NCI-H2081 treated with DMSO at 0.1 percent for 48 hours (cell line): ENCODE measurements at places on chromosomes 6 and 20.

- no peak for DNase-seq
These were observed 36.7 kb upstream of the CHD6 start for GRCh38 chr20:41654884-41655283.

DNA sequence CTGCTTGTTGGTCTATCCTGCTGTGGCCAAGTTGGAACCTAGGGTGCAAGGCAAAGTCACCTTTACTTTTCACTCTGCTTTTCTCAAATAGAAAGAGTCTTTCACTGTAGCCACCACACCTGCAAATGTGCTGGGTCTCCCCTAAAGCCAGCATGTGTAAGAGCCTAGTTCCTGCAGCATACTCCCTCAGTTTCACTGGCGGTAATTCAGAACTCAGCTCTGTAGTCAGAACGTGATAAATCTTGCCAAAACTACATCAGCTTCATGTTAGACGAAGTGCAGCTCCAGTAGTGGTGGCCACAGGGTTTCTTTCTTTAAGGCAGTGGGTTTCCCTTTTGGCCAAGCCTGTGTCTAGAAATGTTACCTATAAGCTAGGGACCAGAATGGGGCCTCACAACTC, 72.0 kb upstream of the HMGCLL1 start:
- no peak for DNase-seq

GRCh38 chr6:48315051-48315719, 204.2 kb upstream of the PTCHD4 start:
- DNase-seq, result no peak

DNA sequence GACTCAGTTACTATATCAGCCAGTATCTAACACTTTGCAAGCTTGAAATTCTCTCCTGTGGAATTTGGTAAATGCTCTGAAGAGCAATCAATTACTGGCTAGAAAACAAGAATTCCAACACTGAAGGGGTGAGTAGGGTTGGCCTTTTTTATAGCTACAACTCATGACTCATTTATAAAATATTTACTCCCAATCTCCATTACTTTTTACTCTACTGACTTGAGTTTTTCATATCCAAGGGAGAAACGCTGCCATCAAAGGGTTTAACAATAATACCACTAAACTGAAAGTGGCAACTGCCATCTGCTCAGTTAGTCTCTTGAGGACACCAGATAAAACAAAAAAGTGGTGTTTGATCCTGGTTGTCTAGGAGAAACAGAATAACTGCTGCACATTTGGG, 203.1 kb downstream of the UBE3D start:
- DNase-seq, result no peak
